ENCODE measurements at places on chromosomes 2 and 18.
A peak's percentile ranks its signal among the peaks of the same experiment; 100 is the strongest.

GRCh38 chr2:77028032-77028600 lies 494.1 kb downstream of the LRRTM4 start:
- no peaks in the 10 kb centered on the region for H3K4me1 ChIP-seq
- H3K4me3 ChIP-seq, result no peak overlapping the region
- DNase-seq, result no peak
- H3K27ac ChIP-seq, result no peak overlapping the region

GRCh38 chr2:20752293-20752692 lies 70.6 kb downstream of the LDAH start:
- no peak overlapping the region for H3K4me3 ChIP-seq
- H3K27ac ChIP-seq, result no peak overlapping the region
- H3K36me3 ChIP-seq, result peaks cover 11% of the 10 kb centered on the region
- H3K4me1 ChIP-seq, result no peaks in the 10 kb centered on the region
- no peak for DNase-seq

- no peaks in the 10 kb centered on the region for H3K4me1 ChIP-seq
- DNase-seq, result no peak
- no peaks in the 10 kb centered on the region for H3K27me3 ChIP-seq
- peaks cover 9% of the 10 kb centered on the region for H3K36me3 ChIP-seq
Observed at GRCh38 chr2:171447675-171448074, 13.6 kb downstream of the DCAF17 start.

DNA sequence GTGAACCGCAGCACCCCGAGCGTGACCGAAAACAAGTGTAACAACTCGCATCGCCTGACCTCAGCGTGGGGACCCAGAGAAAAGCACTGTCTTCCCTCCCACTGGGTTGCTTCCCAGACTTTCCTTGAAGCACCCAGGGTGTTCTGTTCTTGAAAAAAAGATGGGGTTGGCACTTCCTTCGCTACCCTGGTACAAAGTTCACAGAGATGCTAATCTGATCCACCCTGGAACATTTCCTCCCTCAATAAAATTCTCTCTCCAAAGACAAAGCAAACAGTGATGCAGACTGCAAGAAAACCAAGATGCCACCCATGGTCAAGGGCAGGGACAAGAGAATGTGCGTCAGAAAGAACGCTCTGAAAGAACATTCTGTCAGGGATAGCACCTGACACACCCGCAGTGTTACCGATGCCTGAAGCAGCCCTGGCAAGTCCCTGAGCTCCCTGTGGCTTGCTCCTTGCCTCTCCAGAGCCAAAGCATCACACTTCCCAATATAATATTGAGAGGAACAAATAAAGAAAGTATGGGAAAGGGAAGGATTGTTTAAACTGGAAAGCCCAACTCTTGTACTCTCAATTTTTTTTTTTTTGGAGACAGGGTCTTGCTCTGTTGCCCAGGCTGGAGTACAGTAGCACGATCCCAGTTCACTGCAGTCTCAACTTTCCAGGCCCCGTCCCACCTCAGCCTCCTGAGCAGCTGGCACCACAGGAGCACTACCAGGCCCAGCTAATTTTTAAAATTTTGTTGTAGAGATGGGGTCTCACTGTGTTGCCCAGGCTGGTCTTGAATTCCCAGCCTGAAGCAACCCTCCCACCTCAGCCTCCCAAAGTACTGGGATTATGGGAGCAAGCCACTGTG lies 70.7 kb downstream of the TBC1D8 start:
- no peak overlapping the region for H3K4me3 ChIP-seq
- H3K27me3 ChIP-seq, result peaks cover 2% of the 10 kb centered on the region
- H3K4me1 ChIP-seq, result no peaks in the 10 kb centered on the region
- no peak overlapping the region for H3K27ac ChIP-seq
- H3K36me3 ChIP-seq, result no peaks in the 10 kb centered on the region

DNA sequence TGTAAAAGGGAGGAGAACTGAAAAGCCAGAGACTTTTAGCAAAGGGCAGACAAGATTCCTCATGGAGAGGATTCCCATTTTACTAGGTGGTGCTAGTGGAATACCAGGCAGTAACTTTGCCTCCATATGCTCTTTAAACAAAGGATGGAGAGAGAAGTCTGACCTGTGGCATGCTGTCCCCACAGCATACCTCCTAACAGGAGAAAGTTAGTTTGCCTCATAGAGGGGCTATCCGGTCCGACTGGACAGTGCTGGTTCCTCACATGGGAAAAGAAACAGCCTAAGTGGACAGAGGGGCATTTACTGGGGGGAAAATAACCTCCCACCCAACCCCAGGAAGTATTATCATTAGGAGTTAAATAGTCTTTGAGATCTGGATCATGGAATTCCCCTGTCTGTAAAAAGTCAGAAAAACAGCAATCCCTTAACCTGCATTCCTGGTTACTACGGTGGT lies 31.6 kb upstream of the GMCL1 start:
- peak overlapping the region; percentile 82 for H3K4me3 ChIP-seq
- peak overlapping the region; percentile 57 for H3K27ac ChIP-seq
- peaks cover 9% of the 10 kb centered on the region for H3K36me3 ChIP-seq

GRCh38 chr2:199994371-199994770 lies 39.0 kb downstream of the MAIP1 start:
- H3K27ac ChIP-seq, result no peak overlapping the region
- no peak overlapping the region for H3K4me3 ChIP-seq
- H3K4me1 ChIP-seq, result no peaks in the 10 kb centered on the region
- no peaks in the 10 kb centered on the region for H3K36me3 ChIP-seq
- no peak for DNase-seq
- H3K27me3 ChIP-seq, result no peaks in the 10 kb centered on the region

GRCh38 chr2:61855318-61855613 lies 1.4 kb upstream of the FAM161A start:
- H3K4me1 ChIP-seq, result peaks cover 25% of the 10 kb centered on the region
- H3K36me3 ChIP-seq, result peaks cover 5% of the 10 kb centered on the region
- DNase-seq, result no peak
- peak overlapping the region; percentile 56 for H3K27ac ChIP-seq
- peaks cover 6% of the 10 kb centered on the region for H3K27me3 ChIP-seq
- H3K4me3 ChIP-seq, result peak overlapping the region; percentile 73

DNA sequence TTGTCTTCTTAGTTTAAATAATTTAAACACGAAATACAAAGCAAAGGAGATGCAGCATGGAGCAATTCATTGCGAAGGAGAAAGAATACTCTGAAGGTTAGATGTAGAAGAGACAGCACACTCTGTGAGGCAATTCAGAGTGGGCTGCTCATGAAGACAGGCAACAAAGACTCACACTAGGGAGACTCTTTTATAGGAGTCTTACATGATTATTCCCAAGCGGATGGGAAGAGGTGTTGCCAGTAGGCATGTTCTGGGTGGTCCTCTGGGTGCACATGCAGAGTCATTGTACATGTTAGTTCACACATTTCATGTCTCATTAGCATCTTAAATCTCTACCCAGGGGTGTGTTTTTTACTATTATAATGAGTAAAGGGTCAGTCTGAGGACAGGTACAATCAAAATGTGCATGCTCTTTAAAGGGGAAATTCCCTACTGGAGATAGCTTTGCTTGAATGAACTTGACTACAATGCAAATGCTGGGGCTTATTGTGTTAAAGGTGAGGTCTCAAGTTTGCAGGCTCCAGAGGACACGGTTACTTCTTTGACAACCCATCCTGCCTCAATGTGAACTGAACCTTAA lies 275.5 kb downstream of the CDH19 start:
- no peaks in the 10 kb centered on the region for H3K4me1 ChIP-seq
- DNase-seq, result no peak
- H3K4me3 ChIP-seq, result no peak overlapping the region
- H3K36me3 ChIP-seq, result no peaks in the 10 kb centered on the region

DNA sequence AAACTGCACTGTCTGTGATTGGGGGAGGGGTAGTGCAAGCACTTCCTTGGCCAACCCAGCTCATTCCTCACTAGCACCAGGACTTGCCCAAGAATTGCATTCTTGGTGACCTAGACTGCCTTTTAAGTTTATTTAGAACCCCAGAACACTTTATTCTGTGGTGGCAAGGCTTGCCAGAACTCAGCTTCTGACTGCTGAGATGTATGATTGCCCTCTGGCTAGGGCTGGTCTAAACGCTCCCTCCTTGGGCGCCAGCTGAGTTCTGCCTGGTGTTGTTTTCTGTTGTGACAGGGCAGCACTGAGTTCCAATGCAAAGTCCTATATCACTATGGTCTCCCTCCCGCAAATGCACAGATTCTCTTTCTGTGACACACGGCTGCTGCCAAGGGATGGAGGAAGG lies 247.7 kb downstream of the ZNF385B start:
- no peaks in the 10 kb centered on the region for H3K27me3 ChIP-seq
- no peak overlapping the region for H3K27ac ChIP-seq
- DNase-seq, result no peak
- H3K4me3 ChIP-seq, result no peak overlapping the region
- no peaks in the 10 kb centered on the region for H3K4me1 ChIP-seq
- H3K36me3 ChIP-seq, result no peaks in the 10 kb centered on the region

DNA sequence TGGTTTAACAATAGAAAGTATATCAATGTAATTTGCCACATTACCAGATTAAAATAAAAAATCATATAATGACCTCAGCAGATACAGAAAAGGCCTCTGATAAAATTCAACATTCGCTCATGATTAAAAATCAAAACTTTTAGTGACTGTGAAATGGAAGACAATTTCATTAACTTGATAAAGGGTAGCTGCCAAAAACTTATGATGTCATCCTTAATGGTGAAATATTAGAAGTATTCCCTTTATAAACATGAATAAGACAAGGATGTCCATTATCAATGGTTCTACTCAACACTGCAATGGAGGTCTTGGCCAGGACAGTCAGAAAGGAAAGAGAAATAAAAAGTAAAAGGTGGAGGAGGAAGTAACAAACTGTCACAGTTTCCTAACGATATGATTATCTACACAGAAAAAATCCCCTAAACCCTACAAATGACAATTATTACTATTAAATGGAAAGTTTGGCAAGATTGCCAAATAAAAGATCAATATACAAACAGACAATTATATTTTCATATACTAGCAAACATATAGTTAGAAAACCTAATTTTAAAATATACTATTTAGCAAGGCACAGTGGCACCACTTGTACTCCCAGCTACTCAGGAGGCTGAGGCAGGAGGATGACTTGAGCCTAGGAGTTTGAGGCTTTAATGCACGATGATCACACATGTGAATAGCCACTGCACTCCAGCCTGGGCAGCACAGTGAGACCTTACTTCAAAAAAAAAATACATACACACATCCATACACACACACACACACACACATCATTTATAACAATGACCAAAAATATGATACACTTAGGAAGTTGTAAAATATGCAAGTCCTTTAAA lies 12.8 kb downstream of the METTL8 start:
- H3K36me3 ChIP-seq, result peaks cover 17% of the 10 kb centered on the region
- H3K4me1 ChIP-seq, result peaks cover 15% of the 10 kb centered on the region
- H3K4me3 ChIP-seq, result no peak overlapping the region
- DNase-seq, result no peak

- no peak for DNase-seq
- H3K4me1 ChIP-seq, result no peaks in the 10 kb centered on the region
- no peaks in the 10 kb centered on the region for H3K27me3 ChIP-seq
Observed at GRCh38 chr2:141968433-141968832, 162.4 kb downstream of the LRP1B start.

DNA sequence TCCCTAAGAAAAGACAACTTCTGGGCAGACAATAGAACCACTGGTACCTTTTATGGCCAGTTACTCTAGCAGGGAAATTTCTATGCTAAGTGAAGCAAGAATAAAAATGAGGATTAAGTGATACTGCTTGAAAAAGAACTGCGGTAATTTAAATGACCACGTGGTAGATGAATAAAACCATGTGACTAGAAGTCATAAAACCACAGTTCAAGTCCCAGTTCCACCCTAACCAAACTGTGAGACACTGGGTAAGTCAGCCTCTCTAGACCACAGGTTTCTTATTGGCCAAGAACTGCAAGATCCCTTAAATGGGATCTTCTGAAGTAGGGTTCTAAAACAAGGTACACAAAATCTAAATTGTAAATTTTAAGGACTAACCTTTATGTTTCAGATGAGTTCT lies 12.7 kb downstream of the TMEM237 start:
- no peak overlapping the region for H3K27ac ChIP-seq
- no peaks in the 10 kb centered on the region for H3K27me3 ChIP-seq
- no peaks in the 10 kb centered on the region for H3K4me1 ChIP-seq
- DNase-seq, result peak; percentile 3
- peaks cover 4% of the 10 kb centered on the region for H3K36me3 ChIP-seq

GRCh38 chr2:180222644-180223043 lies 215.5 kb upstream of the CWC22 start:
- no peaks in the 10 kb centered on the region for H3K4me1 ChIP-seq
- no peak overlapping the region for H3K4me3 ChIP-seq
- no peak overlapping the region for H3K27ac ChIP-seq
- no peak for DNase-seq
- H3K36me3 ChIP-seq, result no peaks in the 10 kb centered on the region
- no peaks in the 10 kb centered on the region for H3K27me3 ChIP-seq

DNA sequence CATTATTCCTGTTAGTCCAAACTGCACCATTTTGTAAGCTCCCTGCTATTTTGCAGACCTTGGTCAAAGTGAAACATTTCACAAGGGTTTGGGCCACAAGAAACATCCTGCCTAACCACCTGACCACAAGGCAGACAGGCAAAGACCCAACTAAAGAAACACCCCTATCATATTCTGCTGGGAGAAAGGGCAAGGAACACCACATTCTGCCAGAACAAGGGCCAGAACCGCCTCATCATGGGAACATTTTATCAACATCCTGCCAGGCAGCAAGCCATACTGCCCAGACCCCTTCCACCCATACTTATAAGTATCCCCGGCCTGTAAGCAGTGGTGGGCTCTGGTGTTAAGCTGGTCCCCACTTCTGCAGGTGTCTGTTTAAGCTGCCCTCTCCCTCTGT lies 12.0 kb upstream of the RAB31 start:
- peak; percentile 31 for DNase-seq
- no peaks in the 10 kb centered on the region for H3K36me3 ChIP-seq
- H3K4me3 ChIP-seq, result peak overlapping the region; percentile 75
- peaks cover 25% of the 10 kb centered on the region for H3K4me1 ChIP-seq
- peaks cover 2% of the 10 kb centered on the region for H3K27me3 ChIP-seq
- H3K27ac ChIP-seq, result peak overlapping the region; percentile 66

DNA sequence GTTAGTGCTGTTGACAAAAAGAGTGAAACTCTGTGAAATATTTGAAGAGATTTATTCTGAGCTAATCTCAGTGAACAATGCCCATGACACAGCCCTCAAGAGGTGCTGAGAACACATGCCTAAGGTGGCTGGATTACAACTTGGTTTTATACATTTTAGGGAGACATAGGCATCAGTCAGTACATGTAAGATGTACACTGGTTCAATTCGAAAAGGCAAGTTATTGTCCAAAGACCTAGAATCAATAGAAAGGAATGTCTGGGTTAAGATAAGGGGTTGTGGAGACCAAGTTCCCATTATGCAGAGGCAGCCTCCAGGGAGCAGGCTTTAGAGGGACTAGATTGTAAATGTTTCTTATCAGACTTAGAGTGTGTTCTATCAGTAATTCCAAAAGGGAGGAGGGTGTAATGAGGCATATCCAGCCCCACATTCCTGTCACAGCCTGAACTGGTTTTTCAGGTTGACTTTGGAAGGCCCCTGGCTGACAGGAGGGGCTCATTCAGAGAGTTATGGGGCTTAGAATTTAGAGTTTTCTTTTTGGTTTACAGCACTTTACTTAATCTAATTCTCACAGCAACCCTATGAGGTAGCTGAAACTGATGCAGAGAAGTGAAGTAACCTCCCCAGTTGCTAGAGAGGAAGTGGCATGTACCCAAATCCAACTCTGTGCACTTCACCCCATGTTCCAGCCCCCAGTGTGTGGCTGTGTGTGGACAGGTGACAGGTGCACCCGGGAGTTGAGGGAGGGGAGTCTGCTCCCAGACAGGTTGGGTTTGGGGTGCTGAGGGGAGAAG lies 28.3 kb upstream of the ASAP2 start:
- H3K4me1 ChIP-seq, result no peaks in the 10 kb centered on the region
- H3K4me3 ChIP-seq, result no peak overlapping the region
- no peak for DNase-seq
- H3K27me3 ChIP-seq, result peaks cover 3% of the 10 kb centered on the region
- H3K27ac ChIP-seq, result no peak overlapping the region
- H3K36me3 ChIP-seq, result no peaks in the 10 kb centered on the region

Data from immature natural killer cell (primary cell).